Naive thymus-derived CD4-positive, alpha-beta T cell (primary cell): ENCODE measurements at places on chromosomes 1 and 21. TPM values are rescaled to one million over a fixed set of nuclear protein-coding genes. Genes with fewer than 3 reads are reported as not detected.
A peak's percentile ranks its signal among the peaks of the same experiment; 100 is the strongest.

GRCh38 chr1:23978805-23979204 is 1.3 kb downstream of the SRSF10 start:
- peaks cover 31% of the 10 kb centered on the region for H3K4me1 ChIP-seq
- DNase-seq: no peak

- H3K36me3 ChIP-seq: no peaks in the 10 kb centered on the region
- H3K4me1 ChIP-seq: peaks cover 41% of the 10 kb centered on the region
- H3K27me3 ChIP-seq: no peaks in the 10 kb centered on the region
- H3K4me3 ChIP-seq: peak overlapping the region; percentile 34
Measured at GRCh38 chr1:231612393-231613089, 14.0 kb upstream of the DISC1 start.

GRCh38 chr1:21319447-21320407 is 29.5 kb upstream of the ECE1 start:
- peaks cover 33% of the 10 kb centered on the region for H3K4me1 ChIP-seq
- peaks cover 10% of the 10 kb centered on the region for H3K36me3 ChIP-seq
- no peak overlapping the region for H3K27ac ChIP-seq
- no peak for DNase-seq
- H3K4me3 ChIP-seq: no peak overlapping the region
- no peaks in the 10 kb centered on the region for H3K27me3 ChIP-seq

DNA sequence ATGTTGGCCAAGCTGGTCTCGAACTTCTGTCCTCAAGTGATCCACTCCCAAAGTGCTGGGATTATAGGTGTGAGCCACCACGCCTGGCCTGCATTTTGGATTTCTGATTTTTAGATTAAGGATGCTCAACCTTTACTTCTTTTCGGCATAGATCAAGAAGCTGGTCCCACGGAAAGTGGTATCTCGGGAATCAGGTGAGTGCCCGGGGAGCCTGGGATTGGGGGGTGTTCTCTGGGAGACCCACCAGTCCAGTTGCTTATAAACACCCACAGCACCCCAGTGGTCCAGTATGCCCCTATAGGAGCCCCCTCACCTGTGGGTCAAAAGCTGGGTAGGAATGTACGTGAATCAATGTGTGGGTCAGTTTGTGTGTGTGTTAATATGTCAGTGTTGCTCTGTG is 3.2 kb downstream of the SH3D21 start:
- H3K27me3 ChIP-seq: no peaks in the 10 kb centered on the region
- H3K36me3 ChIP-seq: no peaks in the 10 kb centered on the region

DNA sequence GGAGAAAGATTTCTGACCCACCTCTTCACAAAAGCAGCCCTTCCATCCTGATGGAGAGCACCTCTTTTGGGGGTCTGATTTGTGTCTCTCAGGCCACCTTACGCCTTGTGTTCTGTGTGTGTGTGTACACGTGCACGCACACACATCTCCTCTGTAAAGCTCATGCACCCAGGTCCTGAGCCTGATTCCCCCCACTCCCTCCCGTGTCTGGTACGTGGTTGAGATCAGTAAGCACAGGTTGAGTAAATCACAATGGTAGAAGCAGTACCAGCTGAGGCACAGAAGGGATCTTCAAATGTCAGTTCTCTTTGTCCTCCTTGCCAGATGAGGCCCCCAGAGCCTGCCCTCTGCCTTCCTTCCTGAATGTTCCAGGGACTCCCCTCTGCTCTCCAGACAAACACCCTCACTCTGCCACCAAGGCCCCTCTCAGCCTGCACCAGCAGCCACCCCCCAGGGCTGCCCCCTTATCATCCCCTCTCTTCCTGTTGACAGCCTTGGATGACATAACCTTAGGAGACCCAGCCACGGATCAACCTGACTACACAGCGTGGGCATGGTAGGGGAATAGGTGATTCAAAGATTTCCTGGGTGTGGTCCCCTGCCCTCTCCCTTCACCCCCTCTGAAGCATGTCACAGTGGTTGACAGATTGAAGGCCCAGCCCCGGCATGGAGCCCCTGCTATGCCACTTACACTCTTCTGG is 112.8 kb downstream of the HIVEP3 start:
- H3K36me3 ChIP-seq: no peaks in the 10 kb centered on the region
- no peak overlapping the region for H3K4me3 ChIP-seq
- H3K27me3 ChIP-seq: no peaks in the 10 kb centered on the region
- H3K4me1 ChIP-seq: peaks cover 74% of the 10 kb centered on the region

DNA sequence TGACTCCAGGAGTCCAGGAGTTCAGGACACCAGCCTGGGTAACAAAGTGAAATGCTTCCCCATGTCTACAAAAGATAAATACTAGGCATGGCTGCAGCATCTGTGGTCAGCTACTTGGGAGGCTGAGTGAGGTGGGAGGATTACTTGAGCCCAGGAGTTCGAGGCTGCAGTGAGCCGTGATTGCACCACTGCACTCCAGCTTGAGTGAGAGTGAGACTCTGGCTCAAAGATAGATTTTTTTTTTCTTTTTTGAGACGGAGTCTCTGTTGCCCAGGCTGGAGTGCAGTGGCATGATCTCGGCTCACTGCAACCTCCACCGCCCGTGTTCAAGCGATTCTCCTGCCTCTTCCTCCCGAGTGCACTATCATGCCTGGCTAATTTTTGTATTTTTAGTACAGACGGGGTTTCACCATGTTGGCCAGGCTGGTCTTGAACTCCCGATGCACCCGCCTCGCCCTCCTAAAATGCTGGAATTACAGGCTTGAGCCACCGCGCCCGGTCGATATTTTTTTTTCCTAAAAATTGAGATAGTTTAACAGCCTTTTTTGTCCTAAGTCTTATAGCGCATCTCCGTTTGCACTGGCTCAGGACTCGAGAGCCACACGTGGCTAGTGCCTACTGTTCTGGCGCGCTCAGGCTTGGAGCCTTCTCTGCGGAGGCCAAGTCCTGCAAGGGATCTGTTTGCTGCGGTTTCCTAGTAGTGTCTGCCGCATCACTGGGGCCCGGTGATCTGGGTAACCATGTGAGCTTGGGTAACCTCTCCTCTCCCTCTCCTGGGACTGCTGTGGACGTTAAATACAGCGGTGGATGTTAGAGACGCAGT is 1.0 kb upstream of the MFN2 start:
- H3K36me3 ChIP-seq: no peaks in the 10 kb centered on the region
- no peak for DNase-seq
- H3K27me3 ChIP-seq: no peaks in the 10 kb centered on the region
- H3K4me3 ChIP-seq: peak overlapping the region; percentile 88

DNA sequence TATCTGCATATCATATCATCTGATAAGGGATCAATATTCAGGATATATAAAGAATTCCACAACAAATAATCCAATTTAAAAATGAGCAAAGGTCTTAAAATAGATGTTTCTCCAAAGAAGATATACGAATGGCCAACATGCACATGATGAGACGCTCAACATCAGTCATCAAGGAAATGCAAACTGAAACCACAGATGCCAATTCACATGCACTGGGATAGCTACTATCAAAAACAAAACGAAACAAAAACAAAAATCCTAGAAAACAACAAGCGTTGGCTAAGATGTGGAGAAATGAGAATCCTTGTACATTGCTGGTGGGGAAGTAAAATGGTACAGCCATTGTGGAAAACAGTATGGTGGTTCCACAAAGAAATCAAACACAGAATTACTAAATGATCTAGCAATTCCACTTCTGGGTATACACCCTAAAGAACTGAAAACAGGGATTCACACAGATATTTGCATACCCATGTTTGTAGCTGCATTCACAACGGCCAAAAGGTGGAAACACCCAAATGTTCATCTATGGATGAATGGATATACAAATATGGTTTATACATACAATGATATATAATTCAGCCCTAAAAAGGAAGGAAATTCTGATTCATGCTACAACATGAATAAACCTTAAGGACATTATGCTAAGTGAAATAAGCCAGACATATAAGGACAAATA is 79.4 kb downstream of the PCSK9 start:
- H3K27ac ChIP-seq: no peak overlapping the region
- no peaks in the 10 kb centered on the region for H3K4me1 ChIP-seq
- DNase-seq: no peak

- no peak overlapping the region for H3K4me3 ChIP-seq
- H3K27ac ChIP-seq: no peak overlapping the region
- no peak for DNase-seq
- H3K4me1 ChIP-seq: no peaks in the 10 kb centered on the region
- H3K36me3 ChIP-seq: peaks cover 3% of the 10 kb centered on the region
Measured at GRCh38 chr1:235782601-235783000, 84.1 kb downstream of the LYST start.

DNA sequence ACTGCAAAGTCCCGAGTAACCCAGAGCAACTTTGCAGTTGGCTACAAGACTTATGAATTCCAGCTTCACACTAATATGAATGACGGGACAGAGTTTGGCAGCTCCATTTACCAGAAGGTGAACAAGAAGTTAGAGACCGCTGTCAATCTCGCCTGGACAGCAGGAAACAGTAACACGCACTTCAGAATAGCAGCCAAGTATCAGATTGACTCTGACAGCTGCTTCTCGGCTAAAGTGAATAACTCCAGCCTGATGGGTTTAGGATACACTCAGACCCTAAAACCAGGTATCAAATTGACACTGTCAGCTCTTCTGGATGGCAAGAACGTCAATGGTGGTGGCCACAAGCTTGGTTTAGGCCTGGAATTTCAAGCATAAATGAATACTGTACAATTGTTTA is 66.8 kb downstream of the ACBD6 start:
- H3K27me3 ChIP-seq: no peaks in the 10 kb centered on the region
- no peaks in the 10 kb centered on the region for H3K36me3 ChIP-seq
- no peak for DNase-seq
- H3K4me3 ChIP-seq: no peak overlapping the region
- no peaks in the 10 kb centered on the region for H3K4me1 ChIP-seq
- H3K27ac ChIP-seq: no peak overlapping the region

GRCh38 chr1:91404151-91405012 is at the start of gene HFM1:
HFM1 (minus strand) TSS chr1:91404837; CDS start chr1:91401082, 3,755 bp downstream.
- no peaks in the 10 kb centered on the region for H3K27me3 ChIP-seq
- no peaks in the 10 kb centered on the region for H3K36me3 ChIP-seq
- peak within 1 kb of the TSS; percentile 29 for H3K27ac ChIP-seq
- peaks cover 6% of the 10 kb centered on the region for H3K4me1 ChIP-seq
- peak within 1 kb of the TSS; percentile 16 for H3K4me3 ChIP-seq

GRCh38 chr1:245583081-245583480 is 428.3 kb downstream of the KIF26B start:
- H3K27me3 ChIP-seq: no peaks in the 10 kb centered on the region
- H3K4me1 ChIP-seq: no peaks in the 10 kb centered on the region
- H3K36me3 ChIP-seq: no peaks in the 10 kb centered on the region
- H3K27ac ChIP-seq: no peak overlapping the region
- no peak overlapping the region for H3K4me3 ChIP-seq
- DNase-seq: no peak

The SPRR2E gene
- total RNA-seq: not detected

The LRRC38 gene
- total RNA-seq: not detected

The DMRTA2 gene
- total RNA-seq: not detected

The LCE1E gene
- total RNA-seq: not detected

The FLG2 gene
- not detected for total RNA-seq

The NUAK2 gene
- 57.8 TPM for total RNA-seq
